ENCODE measurements at places on chromosomes 11 and 22.

DNA sequence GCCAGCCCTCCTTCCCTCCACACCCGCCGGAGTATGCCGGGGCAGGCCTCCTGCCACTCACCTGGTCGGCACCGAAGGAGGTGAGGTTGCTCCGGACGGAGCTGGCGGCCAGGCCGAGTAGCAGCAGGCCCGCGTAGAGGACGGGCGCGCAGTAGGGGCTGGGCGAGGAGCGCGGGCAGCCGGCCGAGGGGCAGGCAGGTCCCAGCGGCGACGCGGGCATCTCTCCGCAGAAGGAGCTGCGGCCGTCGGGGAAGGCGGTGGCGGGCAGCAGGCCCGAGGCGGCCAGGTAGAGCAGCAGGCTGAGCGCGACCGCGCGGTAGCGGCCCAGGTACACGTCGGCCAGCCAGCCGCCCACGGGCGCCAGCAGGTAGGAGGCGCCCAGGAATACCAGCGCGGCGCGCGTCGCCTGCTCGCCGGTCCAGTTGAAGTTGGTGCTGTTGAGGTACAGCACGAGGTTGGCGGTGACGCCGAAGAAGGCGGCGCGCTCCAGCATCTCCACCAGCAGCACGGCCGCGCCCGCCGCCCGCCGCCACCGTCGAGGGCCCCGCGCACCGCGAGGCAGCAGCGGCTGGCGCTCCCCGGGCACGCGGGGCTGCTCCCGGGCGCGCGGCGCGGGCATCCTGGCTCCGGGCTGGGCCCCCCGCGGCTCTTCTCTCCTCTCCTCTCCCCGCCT is 907 bp downstream of the SLC15A3 start:
- peak; percentile 10 for DNase-seq

DNA sequence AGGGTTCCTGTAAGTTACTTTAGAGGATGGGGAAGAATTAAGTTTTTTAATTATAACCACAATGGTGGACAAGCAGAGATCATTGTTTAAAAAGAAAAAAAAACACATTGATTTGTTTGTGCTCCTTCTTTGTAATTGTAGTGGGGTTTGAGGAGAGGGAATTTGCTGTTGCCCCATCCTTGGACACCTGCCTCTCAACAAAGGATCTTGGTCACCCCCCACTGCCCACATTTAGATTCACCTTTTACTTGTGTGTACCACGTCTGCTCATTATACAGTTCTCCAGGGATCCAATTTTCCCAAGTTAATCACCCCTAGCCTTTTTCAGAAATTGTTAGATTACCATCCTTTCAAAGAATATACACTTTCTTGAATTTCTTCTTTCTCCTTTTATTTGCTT is 53.0 kb downstream of the DNAJC24 start:
- DNase-seq, result no peak

DNA sequence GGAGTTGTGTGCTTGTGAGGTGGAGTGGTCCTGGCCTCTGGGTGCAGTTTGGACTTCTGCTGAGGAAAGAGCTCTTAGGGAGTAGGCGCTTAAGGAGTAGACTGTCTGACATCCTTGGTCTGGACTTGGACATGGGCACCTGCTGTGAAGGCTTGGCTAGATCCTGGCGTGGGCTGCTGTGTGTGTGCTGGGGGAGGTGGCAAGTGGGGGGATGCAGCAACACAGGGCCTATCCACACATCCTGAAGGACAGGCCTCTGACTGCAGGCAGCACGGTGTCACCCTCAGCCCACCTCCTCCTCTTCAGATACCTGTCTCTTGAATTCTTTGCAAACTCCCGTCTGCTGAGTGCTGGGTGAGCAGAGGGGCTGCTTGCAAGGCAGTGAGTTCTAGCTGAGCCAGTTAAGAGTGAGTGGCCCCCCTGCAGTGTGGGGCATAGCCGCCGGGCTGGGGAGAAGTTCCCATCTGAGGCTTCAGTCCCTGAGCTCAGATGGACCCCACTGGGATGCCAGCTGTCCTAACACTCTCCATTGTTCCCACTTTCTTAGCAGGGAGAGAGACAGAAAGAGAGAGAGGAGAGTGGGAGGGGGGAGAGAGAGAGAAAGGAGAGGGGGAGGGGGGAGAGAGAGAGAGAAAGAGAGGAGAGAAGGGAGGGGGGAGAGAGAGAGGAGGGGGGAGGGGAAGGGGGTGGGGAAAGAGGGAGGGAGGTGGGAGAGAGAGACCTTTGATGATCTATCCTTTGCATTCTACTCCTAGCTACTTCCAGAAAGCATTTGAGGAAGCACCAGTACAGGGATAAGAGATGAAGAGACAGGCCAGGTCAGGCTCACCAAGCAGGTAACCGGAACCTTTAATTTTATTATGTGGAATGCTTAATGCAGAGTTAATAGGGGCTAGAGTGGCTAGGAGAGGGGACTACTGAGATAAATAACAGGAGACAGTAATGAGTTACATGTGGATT is 12.6 kb downstream of the SOX10 start:
- DNase-seq, result no peak

GRCh38 chr11:36598051-36598450 is at the start of gene RAG2:
TSS of gene RAG2 (minus strand) at chr11:36598236. CDS start at chr11:36594168, 4,068 bp downstream.
- DNase-seq, result no peak

DNA sequence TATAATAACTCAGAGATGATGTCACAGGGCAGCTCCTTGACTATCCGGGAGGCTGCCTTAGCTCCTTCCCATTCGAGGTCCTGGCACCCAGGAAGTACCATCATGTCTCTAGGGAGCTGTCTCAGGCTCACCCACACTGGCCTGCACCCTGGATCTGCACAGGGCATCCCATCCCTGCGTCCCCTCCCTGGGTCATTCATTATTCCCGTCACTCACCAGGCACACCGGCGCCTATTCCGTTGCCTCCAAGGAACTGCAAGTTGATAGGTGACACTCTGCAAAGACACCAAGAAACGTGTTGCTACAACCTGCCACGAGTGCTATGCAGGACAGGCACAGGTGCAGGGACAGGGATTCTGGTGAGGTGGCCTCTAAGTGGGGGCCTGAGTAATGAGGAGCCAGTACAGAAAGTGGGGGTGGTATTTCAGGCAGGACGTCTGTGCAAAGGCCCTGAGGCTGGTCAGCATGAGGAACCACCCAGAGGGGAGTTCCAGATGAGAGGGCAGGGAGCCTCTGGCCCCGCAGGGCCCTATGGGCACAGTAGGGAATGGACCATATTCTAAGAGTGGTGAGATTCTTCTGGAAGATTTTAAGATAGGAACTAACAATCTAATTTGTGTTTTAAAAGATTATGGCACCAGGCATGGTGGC is 71.6 kb upstream of the SHANK2 start:
- DNase-seq, result no peak

- peak; percentile 45 for DNase-seq
Measured at GRCh38 chr22:26464312-26464711, 19.3 kb downstream of the HPS4 start.

DNA sequence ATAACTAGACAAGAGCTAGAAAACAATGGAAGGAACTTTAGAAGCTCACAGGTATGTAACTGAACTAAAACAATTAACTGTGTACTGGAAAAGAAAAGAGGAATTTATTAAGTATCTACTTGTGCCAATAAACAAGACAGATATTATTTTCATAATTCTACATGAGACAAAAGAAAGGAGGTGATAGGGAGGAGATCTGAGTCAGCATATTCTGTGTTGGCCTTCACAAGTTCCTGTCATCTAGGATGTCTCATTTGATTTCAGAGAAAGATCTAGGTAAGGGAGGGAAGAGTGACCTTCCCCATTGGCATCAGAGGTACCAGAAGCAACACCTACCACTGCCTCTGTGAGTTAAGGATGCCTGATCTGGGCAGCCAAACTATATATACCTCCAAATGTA is 34.8 kb upstream of the TEAD1 start:
- DNase-seq, result no peak

GRCh38 chr11:116791002-116791812 is 472 bp downstream of the APOA5 start:
- peak; percentile 86 for DNase-seq

DNA sequence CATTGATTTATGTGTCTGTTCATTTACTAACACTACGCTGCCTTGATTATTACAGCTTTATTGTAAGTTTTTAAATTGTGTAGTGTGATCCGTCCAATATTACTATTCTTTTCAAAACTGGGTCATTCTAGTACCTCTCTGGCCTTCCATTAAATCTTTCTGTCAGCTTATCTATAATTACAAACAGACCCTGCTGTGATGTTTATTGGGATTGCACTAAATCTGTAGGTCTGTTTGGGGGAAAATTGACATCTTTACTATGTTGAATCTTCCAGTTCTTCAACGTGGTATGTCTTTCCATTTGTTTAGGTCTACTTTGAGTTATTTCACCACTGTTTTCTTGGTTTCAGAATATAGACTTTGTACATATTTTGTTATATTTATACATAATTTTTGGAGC is 15.6 kb downstream of the CABIN1 start:
- no peak for DNase-seq

DNA sequence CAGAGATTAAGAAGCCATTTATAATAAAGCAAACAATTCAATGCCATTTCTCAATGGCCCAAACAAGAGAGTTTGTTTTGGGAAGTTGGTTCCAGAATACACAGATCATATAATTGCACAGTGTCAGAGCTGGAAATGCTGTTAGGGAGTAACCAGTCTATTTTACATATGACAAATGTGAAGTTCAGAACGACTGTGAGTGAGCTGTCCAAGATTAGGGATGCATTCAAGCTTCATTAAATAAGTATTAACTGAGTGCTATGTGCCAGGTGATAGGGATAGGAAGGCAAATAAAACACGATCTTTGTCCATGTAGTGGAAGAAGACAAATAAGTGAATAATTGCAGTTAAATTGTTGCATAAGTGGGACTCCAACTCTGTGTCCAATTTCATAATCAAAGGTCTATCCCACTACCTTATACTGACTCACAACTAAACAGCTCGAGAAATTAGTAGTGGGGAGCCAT is 33.1 kb upstream of the PICALM start:
- no peak for DNase-seq

All from adipocyte (in vitro differentiated cells).